ENCODE measurements at places on chromosomes 5 and 9.
A peak's percentile ranks its signal among the peaks of the same experiment; 100 is the strongest.

DNA sequence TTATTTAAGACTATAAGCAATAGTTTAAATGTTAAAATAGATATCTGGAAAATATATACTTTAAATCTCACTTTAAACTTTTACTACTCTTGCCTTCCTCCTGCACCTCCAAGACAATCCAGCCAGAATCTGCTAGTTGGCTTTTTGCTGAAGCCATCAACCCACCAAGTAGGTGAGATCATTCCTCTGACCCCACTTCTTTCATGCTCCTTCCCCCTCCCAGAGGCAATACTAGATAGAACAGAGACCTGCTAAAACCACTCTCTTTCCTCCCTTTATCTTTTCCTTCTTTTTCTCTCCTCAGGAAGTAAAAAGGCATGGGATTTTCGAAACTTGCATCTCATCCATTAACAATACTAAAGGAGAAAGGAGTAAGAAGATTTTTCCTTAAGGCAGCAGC lies 30.1 kb upstream of the CAMK4 start:
- no peak for DNase-seq

DNA sequence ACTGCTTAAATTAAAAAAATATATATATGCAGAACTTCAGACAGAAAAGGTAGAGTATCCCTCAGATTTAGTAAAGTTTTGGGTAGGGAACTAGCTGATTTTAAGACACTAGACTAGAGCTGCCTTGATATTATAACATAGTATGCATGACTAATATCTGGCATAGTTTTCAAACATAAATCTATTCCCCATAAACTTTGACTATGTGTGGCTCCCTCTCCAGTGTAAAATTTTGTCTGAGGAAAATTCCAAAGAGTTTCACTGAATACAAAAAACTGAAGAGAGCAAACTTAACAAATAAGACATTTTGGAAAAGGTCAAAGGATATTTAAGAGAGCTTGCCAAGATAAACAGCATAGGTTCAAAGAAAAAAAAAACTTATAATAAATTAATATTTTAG lies 66.2 kb upstream of the ZNF462 start:
- DNase-seq = peak; percentile 34

- peak; percentile 72 for DNase-seq
These were observed 73.0 kb downstream of the C9orf85 start for GRCh38 chr9:71984403-71984802.

- no peak for DNase-seq
These were observed 267.9 kb downstream of the COX7C start for GRCh38 chr5:86885489-86886230.

- no peak for DNase-seq
These were observed 70.2 kb upstream of the CD180 start for GRCh38 chr5:67266654-67267350.

DNA sequence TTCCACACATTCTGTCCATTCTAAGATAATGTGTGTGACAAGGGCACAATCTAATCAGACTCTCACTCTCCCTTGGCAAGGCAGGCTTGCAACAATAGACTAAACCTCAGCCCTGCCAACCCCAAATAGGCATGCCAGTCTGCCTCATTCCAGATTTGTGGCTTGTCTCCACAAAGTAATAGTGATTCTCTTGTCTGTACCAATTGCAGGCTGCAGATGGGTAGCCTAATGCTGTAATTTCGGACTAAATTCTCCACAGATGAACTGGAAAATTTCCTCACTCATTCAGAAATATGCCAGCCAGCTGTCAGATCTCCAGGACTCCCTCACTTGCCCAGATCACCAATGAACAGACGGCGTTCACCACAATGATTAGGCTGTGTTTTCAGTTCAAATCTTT lies 413.6 kb downstream of the ELAVL2 start:
- no peak for DNase-seq

Measured in fibroblast of skin of right biceps (primary cell).